ENCODE measurements at places on chromosomes 3 and 15.

GRCh38 chr3:1400571-1400970, 307.7 kb downstream of the CNTN6 start:
- DNase-seq = no peak

- DNase-seq = no peak
Observed at GRCh38 chr3:174441588-174442301, 417.4 kb upstream of the NAALADL2 start.

GRCh38 chr15:39582286-39582976, 1.6 kb downstream of the THBS1 start:
- no peak for DNase-seq

- no peak for DNase-seq
Observed at GRCh38 chr3:22265403-22265802, 514.4 kb upstream of the ZNF385D start.

DNA sequence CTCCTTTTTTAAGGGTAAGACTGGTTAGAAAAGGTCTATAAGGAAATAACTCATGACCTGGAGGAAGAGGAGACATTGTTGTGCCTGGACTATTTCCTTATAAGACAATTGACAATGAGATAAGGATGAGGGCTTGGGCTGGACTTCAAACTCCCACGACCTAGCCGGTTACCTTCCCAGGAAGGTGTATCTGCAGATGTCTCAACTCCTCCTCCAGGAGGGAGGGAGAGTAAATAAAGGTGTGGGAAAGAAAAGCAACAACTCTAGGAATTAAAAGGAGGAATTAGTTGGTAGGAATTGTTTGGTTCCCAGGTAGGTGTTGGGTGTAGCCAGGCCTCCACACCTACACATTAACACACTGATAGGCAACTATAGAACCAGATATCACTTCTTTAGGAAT, 97.8 kb upstream of the TBL1XR1 start:
- DNase-seq = no peak

DNA sequence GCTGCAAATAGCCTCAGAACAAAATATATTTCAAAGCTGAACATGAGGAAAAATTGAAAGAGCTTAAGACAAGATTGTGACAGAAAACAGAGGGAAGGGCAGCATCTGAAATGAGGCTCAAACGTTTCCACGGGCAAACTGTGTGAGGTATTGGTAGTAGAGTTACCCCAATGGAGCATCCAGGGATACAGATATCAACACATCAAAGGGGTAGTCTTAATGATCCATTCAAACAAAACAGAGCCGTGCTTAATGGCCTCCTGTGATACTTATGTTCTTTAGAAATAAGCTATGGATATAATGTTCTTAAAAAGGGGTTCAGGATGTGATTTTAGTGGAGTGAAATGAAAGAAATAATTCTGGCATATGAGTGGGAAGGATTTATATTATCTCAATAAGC, 430.3 kb upstream of the PDZRN3 start:
- no peak for DNase-seq

GRCh38 chr3:63947594-63947993, 35.4 kb upstream of the SCAANT1 start:
- DNase-seq = no peak

DNA sequence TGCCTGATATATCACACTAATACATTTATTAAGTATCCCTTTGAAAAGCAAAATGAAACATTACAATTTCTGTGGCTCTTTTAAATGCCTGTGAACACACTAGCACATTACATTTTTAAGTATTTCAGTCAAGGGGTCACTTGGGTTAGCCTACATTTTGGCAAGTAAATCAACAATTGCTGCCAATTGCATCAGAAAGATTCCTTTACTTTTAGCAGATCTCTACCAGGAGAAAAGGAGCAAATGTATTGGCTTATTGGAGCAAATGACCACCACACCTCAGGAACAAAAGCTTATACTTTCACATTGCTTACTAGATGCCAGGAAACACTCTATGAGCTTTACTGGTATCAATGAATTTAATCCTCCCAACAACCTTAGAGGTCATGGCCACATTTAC, 947.1 kb downstream of the FHIT start:
- no peak for DNase-seq

DNA sequence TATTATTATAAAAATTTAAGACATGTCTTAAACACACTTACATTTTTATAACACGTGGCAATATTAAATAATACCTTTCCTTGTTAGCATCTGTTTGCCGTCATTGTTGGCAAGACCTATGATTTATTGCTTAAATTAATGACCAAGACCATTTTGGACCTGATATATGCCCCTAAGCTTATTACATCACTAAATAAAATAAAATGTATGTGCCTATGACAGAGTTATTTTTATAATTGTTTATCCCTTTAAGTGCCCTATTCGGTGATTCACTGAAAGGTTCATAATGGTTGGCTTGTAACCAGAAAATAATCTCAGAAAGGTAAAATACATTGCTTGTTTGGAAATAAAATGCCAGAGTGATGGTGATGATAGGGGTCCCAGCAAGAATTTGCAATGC, 17.5 kb downstream of the CDIN1 start:
- no peak for DNase-seq

- DNase-seq = no peak
Observed at GRCh38 chr3:192864941-192865340, 52.7 kb downstream of the MB21D2 start.

GRCh38 chr15:69991551-69991980, 106.2 kb downstream of the TLE3 start:
- DNase-seq = no peak

Measured in activated CD4-positive, alpha-beta T cell treated with anti-CD3 and anti-CD28 coated beads for 1 hour (primary cell).